Stimulated activated memory B cell treated with anti-CD40 and anti-IgM and Interleukin-4, amounts not matched to agents 10 μg/mL and 1 μg/mL and 100 μg/mL, for 72 hours (primary cell): ENCODE measurements at places on chromosomes 2 and 18.

GRCh38 chr2:13584020-13584419 is 867.3 kb downstream of the TRIB2 start:
- H3K36me3 ChIP-seq: no peaks in the 10 kb centered on the region
- H3K4me3 ChIP-seq: no peak overlapping the region
- no peaks in the 10 kb centered on the region for H3K27me3 ChIP-seq
- no peaks in the 10 kb centered on the region for H3K4me1 ChIP-seq

DNA sequence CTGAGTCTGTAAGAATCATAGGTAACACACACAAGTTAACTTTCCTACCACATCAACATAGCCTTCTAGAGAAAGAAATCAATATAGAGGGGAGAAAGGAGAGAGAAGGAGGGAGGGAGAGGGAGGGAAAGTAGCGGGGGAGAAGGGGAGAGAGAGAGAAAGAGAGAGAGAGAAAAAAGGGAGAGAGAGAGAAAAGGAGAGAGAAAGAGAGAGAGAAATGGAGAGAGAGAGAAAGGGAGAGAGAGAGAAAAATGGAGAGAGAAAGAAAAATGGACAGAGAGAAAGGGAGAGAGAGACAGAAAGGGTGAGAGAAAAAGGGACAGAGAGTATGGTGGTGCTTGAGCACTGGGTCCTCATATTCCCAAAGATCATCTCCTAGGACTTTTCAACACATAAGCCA is 591.7 kb downstream of the ZEB2 start:
- H3K27ac ChIP-seq: no peak overlapping the region
- no peaks in the 10 kb centered on the region for H3K4me1 ChIP-seq
- no peaks in the 10 kb centered on the region for H3K27me3 ChIP-seq
- H3K4me3 ChIP-seq: no peak overlapping the region
- no peak for ATAC-seq
- no peaks in the 10 kb centered on the region for H3K36me3 ChIP-seq

DNA sequence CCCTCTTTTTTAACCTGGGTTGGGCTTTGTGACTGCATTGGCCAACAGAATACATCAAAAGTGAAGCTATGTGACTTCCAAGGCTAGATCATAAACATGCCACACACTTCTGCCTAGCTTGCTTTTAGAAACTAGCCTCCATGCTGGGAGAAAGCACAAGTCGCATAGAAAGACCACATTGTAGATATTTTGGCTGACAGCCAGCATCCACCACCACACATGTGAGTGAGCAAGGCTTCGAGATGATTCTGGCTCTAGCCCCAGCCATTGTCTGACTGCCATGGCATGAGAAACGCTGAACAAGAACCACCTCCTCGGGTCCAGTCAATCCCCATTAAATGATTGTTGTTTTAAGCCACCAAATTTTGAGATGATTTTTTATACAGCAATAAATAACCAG is 66.8 kb upstream of the STPG4 start:
- H3K36me3 ChIP-seq: no peaks in the 10 kb centered on the region
- no peak for ATAC-seq
- H3K27ac ChIP-seq: no peak overlapping the region
- H3K27me3 ChIP-seq: no peaks in the 10 kb centered on the region
- H3K4me1 ChIP-seq: peaks cover 9% of the 10 kb centered on the region
- no peak overlapping the region for H3K4me3 ChIP-seq

GRCh38 chr18:70249118-70249517 is 39.7 kb upstream of the SOCS6 start:
- no peak for ATAC-seq
- H3K27ac ChIP-seq: no peak overlapping the region
- H3K36me3 ChIP-seq: no peaks in the 10 kb centered on the region
- H3K27me3 ChIP-seq: no peaks in the 10 kb centered on the region

- no peaks in the 10 kb centered on the region for H3K4me1 ChIP-seq
- no peak overlapping the region for H3K27ac ChIP-seq
- no peaks in the 10 kb centered on the region for H3K36me3 ChIP-seq
- no peak overlapping the region for H3K4me3 ChIP-seq
Observed at GRCh38 chr2:182559623-182560022, 132.8 kb upstream of the PDE1A start.

DNA sequence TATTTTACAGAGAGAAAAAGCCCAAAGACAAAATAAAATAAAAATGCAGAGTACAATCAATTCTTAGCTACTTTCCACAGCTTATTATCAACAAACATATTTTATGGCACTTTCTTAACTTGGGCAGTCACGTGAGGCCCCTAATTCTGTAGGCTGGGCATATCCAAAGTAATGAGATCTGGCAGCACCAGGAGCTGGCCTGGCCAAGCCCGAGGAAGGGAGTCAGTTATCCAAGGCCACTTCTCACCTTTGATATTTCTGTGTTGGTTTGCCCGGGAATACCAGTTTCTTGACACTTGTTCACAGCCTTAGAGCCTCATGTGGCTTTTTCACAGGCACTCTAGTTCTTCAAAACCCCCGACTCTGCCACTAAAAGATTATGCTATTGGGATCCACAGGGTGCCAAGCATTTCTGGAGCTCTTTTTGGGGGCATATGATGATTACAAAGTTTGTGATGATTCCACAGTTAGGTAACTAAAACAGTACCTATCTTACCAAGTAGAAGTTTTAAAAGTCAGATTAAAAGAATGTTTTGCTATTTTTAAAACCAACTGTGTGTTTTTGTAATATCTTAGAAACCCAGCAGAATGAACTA is 90.4 kb downstream of the MEP1B start:
- no peak overlapping the region for H3K4me3 ChIP-seq
- H3K27me3 ChIP-seq: no peaks in the 10 kb centered on the region
- H3K36me3 ChIP-seq: no peaks in the 10 kb centered on the region
- no peaks in the 10 kb centered on the region for H3K4me1 ChIP-seq
- no peak overlapping the region for H3K27ac ChIP-seq
- ATAC-seq: no peak

DNA sequence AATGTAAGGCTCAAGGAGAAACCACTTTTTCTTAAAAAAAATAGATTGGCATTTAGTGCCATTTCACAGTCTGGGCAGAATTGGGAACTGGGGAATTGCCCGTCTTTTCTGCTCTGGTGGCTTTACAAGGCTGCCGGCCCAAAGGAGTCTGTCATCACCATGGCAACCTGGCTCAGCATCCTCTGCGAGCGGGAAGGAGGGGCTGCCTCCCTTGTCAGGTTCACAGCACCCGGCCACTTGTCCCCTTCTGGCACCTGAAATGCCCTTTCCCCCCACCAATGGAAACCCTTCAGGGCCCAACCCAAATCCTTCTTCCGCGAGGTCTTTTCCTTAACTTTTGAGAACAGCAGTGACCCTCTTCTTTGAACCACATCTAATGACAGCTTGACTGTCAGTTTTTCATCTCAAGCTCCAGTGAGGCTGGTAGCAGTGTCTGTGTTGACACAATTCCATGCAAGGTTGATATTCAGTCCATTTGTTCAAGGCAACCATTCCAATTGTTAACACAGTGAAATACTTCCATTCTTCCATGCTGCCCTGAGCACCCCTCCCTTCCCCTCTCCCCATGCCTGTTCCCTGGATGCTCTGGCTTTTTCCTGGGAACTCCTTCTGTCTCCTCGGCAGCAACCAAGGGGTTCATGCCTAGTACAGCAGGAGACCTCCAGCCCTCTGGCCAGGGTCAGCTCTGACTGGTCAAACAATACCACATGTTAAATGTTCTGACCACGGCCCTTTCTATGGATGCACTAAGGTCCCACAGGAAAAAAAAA is 79.6 kb downstream of the DNER start:
- H3K4me3 ChIP-seq: no peak overlapping the region
- H3K4me1 ChIP-seq: no peaks in the 10 kb centered on the region
- no peak overlapping the region for H3K27ac ChIP-seq
- peaks cover 10% of the 10 kb centered on the region for H3K27me3 ChIP-seq
- no peaks in the 10 kb centered on the region for H3K36me3 ChIP-seq

GRCh38 chr2:2502201-2502549 is 171.1 kb upstream of the MYT1L start:
- no peaks in the 10 kb centered on the region for H3K27me3 ChIP-seq
- no peak overlapping the region for H3K4me3 ChIP-seq
- H3K27ac ChIP-seq: no peak overlapping the region
- ATAC-seq: no peak
- no peaks in the 10 kb centered on the region for H3K4me1 ChIP-seq

- no peaks in the 10 kb centered on the region for H3K36me3 ChIP-seq
- no peaks in the 10 kb centered on the region for H3K4me1 ChIP-seq
- no peak overlapping the region for H3K27ac ChIP-seq
- H3K27me3 ChIP-seq: no peaks in the 10 kb centered on the region
- H3K4me3 ChIP-seq: no peak overlapping the region
Observed at GRCh38 chr2:72993933-72994280, 76.6 kb downstream of the EMX1 start.

GRCh38 chr18:38706373-38706772 is 1140.8 kb upstream of the CELF4 start:
- no peak overlapping the region for H3K27ac ChIP-seq
- no peaks in the 10 kb centered on the region for H3K4me1 ChIP-seq
- H3K36me3 ChIP-seq: no peaks in the 10 kb centered on the region
- no peak for ATAC-seq
- no peaks in the 10 kb centered on the region for H3K27me3 ChIP-seq
- H3K4me3 ChIP-seq: no peak overlapping the region

- no peak overlapping the region for H3K4me3 ChIP-seq
- H3K27me3 ChIP-seq: no peaks in the 10 kb centered on the region
- H3K27ac ChIP-seq: no peak overlapping the region
- no peak for ATAC-seq
Observed at GRCh38 chr2:10680957-10681356, 8.8 kb downstream of the NOL10 start.
